Upper lobe of right lung (tissue), 1 donor: ENCODE measurements at places on chromosomes 3 and 15. TPM values are rescaled to one million over a fixed set of nuclear protein-coding genes. Genes with fewer than 3 reads are reported as not detected.

DNA sequence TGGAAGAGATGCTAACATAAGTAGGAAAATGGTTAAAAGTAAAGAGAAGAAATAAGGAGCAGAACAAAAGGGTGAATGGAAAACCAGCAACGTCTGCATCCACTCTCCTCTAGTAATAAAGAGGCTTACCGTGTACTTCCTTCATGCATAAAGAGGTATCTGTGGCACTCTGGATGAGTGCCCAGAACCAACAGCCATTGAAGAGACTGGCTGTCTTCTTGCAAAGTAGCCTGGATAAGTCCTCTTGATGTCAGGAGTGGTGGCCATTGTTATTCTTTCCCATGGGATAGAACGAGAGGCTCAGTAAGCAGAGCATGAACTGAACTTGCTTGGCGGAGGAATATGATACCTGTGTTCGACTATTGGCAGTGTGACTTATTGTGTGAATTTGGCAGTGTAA lies 186.2 kb upstream of the RASGRP1 start:
- H3K27me3 ChIP-seq, result peaks cover 4% of the 10 kb centered on the region
- no peak overlapping the region for H3K27ac ChIP-seq
- H3K4me1 ChIP-seq, result no peaks in the 10 kb centered on the region
- no peak overlapping the region for H3K4me3 ChIP-seq

The ARNT2 gene
- 12.9 TPM for total RNA-seq

- DNase-seq, result no peak
- no peak overlapping the region for H3K27ac ChIP-seq
- H3K4me1 ChIP-seq, result peaks cover 5% of the 10 kb centered on the region
- no peaks in the 10 kb centered on the region for H3K27me3 ChIP-seq
- no peaks in the 10 kb centered on the region for H3K36me3 ChIP-seq
- no peak overlapping the region for H3K4me3 ChIP-seq
Measured at GRCh38 chr15:58269455-58270414, 131.6 kb downstream of the AQP9 start.

The PTX3 gene
- 7.2 TPM for total RNA-seq

The NR1I2 gene
- total RNA-seq, result not detected
